ENCODE measurements at places on chromosomes 13 and 19.

- no peak for DNase-seq
These were observed at the start of gene TUBB4A for GRCh38 chr19:6501740-6502648. Gene TUBB4A (minus strand): TSS chr19:6502309. CDS start chr19:6502212, 97 bp downstream.

DNA sequence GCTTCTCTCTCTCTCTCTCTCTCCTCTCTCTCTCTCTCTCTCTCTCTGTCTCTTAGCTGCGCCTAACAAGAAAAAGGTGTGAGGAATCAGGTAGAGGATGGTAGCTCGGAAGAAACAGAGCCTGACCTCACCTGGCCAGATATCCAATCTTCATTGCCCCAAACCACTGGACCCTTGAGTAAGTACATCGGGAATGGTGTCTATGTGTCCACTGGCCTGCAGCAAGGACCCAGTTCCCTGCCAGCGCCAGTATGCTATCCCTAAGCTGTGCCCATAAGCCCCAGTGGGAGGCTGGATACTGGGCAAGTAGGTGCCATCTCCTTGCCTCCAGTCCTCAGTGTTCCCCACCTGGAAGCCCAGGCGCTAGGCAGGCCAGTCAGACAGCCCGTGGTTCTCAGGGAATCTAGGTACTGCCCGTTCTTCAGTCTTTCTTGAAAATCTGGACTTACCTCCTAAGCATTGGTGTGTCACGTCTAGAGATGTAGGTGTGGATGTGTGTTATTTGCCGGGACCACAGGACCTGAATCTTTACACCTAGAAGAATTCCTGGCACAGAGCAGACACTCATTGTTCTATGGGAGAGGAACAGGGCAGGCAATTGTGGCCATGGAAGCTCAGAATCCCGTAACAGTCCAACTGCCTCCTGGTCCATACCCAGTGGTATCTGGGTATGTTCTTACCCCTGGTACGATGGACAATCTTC is 7.3 kb downstream of the URAD start:
- DNase-seq = no peak

DNA sequence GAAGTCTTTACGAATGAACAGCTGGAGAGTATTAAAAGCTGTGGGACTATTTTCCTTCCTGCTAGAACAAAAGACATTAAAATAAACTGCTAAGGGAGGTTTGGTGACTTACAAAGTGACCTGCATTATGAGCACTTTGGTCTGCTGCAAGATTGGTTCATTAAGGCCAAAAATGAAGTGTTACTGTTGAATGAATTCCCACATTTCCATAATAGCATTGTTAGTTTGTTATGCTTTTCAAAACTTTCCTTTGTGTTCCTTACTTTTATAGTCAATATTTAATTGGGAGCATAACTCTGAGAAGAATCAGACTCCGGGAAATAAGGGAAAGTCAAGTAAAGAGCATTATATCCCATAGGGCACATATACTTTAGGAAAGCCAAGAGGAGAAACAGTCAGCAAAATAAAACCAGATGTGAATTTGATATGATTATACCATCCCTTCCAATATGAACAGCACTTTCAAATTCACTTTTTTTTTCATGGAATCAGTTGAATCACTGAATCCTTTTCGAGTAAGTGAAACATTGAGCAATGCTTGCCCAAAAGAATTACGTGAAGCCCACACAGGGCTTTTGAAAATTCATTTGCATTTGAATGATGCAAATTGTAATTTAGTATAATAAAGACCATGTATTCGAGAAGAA is 112.6 kb downstream of the KCTD12 start:
- no peak for DNase-seq

DNA sequence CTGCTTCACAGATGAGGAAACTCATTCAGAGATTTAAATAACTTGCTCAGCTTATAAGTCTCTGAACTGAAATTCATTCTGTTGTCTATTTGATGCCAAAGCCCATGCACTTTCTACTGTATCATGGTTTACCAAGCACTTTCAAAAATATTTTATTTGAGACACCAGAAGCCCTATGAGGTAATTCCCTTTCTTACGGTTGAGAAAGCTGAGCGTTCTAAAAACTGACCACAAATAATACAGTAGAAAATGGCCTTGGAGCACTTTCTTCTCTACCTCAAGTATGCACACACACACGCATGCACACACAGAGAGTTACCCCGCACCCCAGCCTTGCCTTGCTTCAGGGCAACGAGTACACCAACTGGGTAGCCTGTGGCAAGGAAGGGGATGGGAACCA is 228.5 kb downstream of the RFC3 start:
- no peak for DNase-seq

DNA sequence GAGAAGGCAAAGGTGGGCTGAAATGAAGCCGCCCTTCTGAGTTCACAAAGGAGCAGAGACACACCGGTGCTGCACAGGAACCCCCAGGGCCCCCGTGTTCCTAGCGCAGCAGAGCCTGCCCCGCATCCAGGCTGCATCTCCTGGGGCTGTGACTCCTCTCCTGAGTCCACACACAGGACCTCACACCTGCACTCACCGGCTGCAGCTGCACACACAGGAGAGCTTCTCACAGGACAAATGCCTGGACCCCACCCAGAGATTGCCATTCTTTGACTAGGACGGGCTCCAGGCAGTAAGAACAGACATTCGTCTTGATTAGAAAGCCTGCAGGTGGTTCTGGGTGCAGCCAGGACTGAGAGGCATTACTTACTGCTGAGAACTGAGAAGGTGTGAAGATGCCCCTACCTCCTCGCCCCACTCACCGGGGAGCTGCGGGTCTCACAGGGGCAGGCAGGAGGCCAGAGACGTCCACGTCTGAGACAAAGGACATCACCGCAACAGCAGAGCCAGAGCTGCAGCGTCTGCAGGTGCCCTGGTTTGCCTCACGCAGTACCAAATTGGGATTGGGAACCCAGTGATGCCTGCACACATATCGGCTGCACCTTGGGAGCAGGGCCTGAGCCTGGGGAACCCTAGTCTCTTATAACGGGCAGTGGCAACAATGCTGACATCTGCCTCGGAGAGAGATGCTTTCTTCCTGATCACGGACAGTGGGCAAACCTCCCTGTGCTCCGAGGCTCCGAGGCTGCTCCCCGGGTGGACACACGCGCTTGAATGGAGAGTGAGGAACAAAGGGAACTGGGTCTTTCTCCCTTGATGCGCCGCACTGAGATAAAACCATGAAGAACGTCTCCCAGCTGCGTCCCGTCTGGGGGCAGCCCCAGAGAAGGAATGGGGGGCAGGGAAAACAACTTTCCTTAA is 50.4 kb downstream of the RASA3 start:
- DNase-seq = no peak

- no peak for DNase-seq
These were observed 7.4 kb downstream of the TGDS start for GRCh38 chr13:94588541-94588940.

DNA sequence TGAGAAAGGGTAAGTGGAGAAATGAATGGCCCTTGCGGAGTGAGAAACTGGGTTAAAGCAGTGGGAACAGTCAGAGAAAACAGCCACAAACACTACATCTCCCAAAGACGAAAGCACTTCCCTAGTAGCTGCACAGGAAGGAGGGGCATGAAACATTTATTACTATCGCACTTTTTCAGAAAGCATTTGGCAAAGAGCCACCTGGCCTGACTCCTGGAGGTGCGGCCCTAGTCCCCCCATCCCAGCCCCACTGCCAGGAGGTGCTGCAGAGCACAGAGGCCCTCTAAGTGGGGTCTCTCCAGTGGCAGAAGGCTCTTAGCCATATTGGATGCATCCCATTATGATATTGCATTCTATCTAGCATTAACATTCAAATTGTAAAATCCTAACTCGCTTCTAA is 55.8 kb downstream of the MTMR6 start:
- DNase-seq = no peak

- DNase-seq = no peak
These were observed at the start of gene LILRA5 for GRCh38 chr19:54312436-54313377. Gene LILRA5 (minus strand): TSS chr19:54313166. CDS start chr19:54313019, 147 bp downstream.

- no peak for DNase-seq
These were observed 57.8 kb downstream of the ZC3H13 start for GRCh38 chr13:45994752-45995151.

DNA sequence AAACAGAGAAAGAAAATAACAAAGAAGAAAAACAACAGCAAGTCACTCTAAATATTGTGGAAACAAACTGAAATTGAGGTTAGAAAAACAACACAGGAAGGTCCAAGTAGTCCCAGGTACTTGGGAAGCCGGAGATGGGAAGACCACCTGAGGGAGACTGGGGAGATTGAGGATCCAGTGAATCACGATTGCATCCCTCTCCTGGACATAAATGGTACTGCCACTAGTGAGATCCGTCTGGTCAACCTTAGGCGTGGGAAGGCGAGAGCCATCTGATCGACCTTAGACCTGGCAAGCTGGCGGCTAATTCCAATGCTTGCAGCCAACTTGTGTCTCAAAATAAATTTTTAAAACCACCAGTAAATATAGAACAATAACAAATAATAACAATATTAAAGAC is 81.9 kb downstream of the ZNF726 start:
- DNase-seq = no peak

- no peak for DNase-seq
These were observed 6.4 kb upstream of the IPO5 start for GRCh38 chr13:97946951-97947588.

DNA sequence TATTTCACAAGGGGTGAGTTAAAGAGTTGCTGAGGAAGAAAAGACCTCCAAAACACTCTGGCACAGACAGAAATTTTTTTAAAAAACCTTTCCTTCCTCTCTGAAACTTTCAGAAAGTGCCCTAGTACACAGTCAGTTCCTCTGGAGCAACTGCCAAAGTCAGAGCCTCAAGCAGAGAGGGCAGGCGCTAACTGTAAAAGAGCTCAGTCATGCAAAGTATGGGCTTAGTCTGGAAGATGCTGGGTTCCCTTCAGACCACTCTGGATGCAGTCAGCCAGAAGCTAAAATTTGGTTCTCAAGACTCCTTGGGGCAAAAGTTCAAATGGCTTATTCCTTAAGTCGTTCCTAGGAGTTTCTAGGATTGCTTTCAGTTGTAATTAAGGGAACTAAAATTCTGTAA is 671.6 kb downstream of the PCDH9 start:
- DNase-seq = no peak

DNA sequence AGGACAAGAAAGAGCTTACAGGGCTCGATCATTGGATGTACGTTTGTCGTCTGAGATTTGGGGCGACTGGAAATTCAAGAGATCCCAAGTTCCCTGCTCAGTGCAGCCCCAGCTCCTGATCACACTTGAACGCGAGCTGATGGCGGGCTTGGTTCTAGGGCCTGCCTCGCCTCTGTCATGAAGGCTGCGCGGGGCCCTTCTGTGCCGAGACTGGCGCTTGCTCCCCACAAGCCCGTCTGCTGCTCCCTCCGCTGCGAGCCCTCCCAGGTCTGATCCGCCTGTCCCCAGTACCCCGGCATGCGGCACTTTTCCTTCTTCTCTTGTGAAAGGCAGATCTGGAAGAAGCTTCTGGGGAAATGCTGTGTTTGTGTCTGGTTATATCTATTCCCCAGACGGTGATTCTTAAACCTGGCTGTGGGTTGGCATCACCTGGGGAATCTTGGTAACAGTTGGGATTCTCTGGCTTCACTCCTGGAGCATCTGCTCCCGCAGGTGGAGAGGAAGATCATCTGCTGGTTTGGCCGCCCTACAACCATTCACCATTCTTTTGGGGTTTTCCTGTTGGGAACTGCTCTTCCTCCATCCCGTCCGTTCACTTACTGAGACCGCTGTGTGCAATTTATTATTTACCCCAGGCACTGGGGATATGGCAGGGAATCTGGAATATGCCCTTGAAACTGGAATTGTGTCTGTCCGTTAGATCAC is 43.6 kb downstream of the SIPA1L3 start:
- no peak for DNase-seq

DNA sequence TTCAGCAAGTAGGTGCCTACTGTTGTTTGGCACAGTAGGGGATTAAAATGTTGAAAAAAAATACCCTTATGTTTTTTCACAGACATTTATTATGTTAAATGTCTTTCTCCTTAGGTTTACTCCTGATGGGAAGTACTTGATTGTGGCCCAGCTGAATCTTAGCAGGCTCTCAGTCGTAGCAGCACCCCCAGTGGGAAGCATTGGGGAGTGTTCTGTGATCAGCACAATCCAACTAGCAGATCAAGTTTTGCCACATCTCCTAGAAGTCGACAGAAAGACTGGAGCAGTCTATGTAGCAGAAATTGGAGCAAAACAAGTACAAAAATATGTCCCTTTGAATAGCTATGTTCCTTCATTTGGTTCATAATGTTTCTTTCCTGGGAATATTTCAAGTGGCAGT is 9.3 kb downstream of the NHLRC3 start:
- no peak for DNase-seq

GRCh38 chr13:40694426-40694825 is 28.0 kb upstream of the FOXO1 start:
- DNase-seq = no peak

DNA sequence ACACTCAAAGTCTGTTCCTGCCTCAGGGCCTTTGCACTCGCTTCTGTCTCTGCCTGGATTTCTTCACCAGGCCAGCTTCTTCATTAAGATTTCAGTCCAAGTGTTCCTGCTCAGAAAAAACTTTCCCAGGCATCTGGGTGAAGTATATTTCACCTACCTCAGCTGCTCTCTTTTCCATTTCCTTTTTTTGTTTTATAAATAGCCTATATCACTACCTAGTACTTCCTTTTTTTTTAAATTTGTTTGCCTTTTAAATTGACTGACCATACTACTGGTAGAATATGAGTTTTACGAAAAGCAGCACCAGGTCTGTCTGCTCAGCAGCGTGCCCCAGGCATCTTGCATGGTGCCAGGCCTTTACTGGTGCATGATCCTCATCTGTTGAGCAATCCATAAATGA is 1064.4 kb downstream of the UQCRFS1 start:
- DNase-seq = no peak

All from cortex of kidney (tissue), 1 donor.